HCT116 (cell line): ENCODE measurements at places on chromosomes 2 and 18. TPM values are rescaled to one million over a fixed set of nuclear protein-coding genes. Genes with fewer than 3 reads are reported as not detected.

The GKN1 gene
- not detected for total RNA-seq

DNA sequence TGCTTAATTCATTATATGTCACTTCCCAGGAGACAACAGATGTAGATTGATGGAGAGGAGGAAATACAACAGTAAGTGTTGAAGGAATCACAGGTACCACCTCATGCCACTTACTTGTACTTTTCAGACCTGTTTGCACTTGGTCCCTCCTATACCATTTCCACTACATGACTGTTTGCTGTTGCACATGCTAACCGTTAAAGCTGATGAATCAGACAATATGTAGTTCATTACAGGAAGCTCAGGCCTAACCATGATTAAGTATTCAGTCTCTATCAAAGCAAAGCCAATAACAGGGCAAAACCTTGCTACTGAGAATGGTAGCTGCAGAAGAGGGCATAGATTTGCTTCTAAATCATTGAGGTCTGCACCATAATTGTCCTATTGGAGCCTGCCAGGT is 30.2 kb upstream of the GRP start:
- DNase-seq, result no peak
- no peak overlapping the region for H3K4me3 ChIP-seq
- no peaks in the 10 kb centered on the region for H3K27me3 ChIP-seq
- H3K4me1 ChIP-seq, result no peaks in the 10 kb centered on the region
- H3K36me3 ChIP-seq, result no peaks in the 10 kb centered on the region

GRCh38 chr18:36120297-36120696 is 8.8 kb downstream of the SLC39A6 start:
- no peak overlapping the region for H3K27ac ChIP-seq
- H3K36me3 ChIP-seq, result peaks cover 30% of the 10 kb centered on the region
- no peak overlapping the region for H3K4me3 ChIP-seq
- no peaks in the 10 kb centered on the region for H3K27me3 ChIP-seq

The DUSP19 gene
- total RNA-seq, result 2.9 TPM

The GPR17 gene
- not detected for total RNA-seq

DNA sequence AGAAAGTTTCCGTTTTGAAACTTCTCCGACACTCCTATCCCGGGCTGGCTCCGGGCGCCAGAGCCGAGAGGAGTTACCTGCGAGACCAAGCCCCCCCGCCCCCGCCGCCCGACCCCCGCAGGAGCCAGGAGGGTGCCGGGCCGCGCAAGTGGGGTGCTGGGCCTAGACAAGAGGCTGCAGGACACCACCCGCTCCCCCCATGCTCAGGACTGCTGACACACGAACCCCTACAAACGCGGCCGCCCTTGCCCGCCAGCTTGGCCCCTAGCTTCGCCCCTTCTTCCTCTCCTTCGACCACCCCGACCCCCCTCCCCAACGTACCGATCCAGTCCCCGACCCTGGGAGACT is 497 bp downstream of the PLA2R1 start:
- H3K27ac ChIP-seq, result no peak overlapping the region
- DNase-seq, result no peak
- no peaks in the 10 kb centered on the region for H3K27me3 ChIP-seq
- peak overlapping the region; percentile 55 for H3K4me3 ChIP-seq
- no peaks in the 10 kb centered on the region for H3K36me3 ChIP-seq

GRCh38 chr2:10792001-10792634 is 20.5 kb downstream of the PDIA6 start:
- H3K36me3 ChIP-seq, result peaks cover 83% of the 10 kb centered on the region
- no peak overlapping the region for H3K4me3 ChIP-seq
- no peaks in the 10 kb centered on the region for H3K4me1 ChIP-seq
- no peak overlapping the region for H3K27ac ChIP-seq
- no peaks in the 10 kb centered on the region for H3K27me3 ChIP-seq
- no peak for DNase-seq

GRCh38 chr2:74191596-74192380 is 6.6 kb upstream of the MTHFD2 start:
- H3K27ac ChIP-seq, result no peak overlapping the region
- H3K36me3 ChIP-seq, result no peaks in the 10 kb centered on the region
- H3K4me1 ChIP-seq, result peaks cover 12% of the 10 kb centered on the region

- H3K36me3 ChIP-seq, result no peaks in the 10 kb centered on the region
- H3K4me3 ChIP-seq, result no peak overlapping the region
- no peak for DNase-seq
- H3K27ac ChIP-seq, result no peak overlapping the region
- H3K4me1 ChIP-seq, result peaks cover 4% of the 10 kb centered on the region; the same call in 1 of the 2 replicates
Observed at GRCh38 chr2:26971911-26972786, 1.7 kb downstream of the MAPRE3 start.

GRCh38 chr18:45493830-45494229 is 121.4 kb upstream of the SLC14A2 start:
- H3K36me3 ChIP-seq, result no peaks in the 10 kb centered on the region
- no peaks in the 10 kb centered on the region for H3K4me1 ChIP-seq
- 0 out of 2 replicates have a peak, but pooled peaks cover 10% of the 10 kb centered on the region for H3K27me3 ChIP-seq
- H3K27ac ChIP-seq, result no peak overlapping the region
- no peak for DNase-seq
- H3K4me3 ChIP-seq, result no peak overlapping the region

- H3K27ac ChIP-seq, result peak overlapping the region; percentile 61
- peak overlapping the region; percentile 44 for H3K4me3 ChIP-seq
- no peaks in the 10 kb centered on the region for H3K36me3 ChIP-seq
- DNase-seq, result peak; percentile 65
- H3K4me1 ChIP-seq, result peaks cover 21% of the 10 kb centered on the region
Observed at GRCh38 chr2:240387669-240388358, 47.6 kb upstream of the GPC1 start.

GRCh38 chr18:33951031-33951430 is 273.7 kb downstream of the NOL4 start:
- H3K27me3 ChIP-seq, result no peaks in the 10 kb centered on the region
- H3K27ac ChIP-seq, result no peak overlapping the region
- H3K4me1 ChIP-seq, result no peaks in the 10 kb centered on the region
- no peak overlapping the region for H3K4me3 ChIP-seq
- DNase-seq, result no peak

The MALL gene
- 223 TPM for total RNA-seq

DNA sequence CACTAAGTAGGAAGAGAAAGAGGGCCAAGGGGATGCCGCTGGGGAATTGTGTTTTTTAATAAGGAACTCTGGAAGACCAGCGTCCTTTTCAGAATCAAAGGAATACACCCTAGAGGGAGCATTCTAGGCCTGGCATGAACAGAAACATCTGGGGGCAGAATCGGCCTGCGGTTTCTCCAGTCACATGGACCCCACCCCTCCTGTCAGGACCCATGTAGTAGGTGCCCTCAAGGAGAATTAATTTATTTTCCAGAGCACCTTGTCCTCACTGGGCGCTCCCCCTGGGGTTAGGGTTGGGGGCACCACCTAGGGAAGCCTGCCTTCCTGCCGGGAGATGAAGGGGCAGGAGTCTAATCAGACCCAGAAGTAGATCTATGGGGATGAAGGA is 44.2 kb downstream of the TMEM37 start:
- H3K4me1 ChIP-seq, result peaks cover 7% of the 10 kb centered on the region
- no peak overlapping the region for H3K4me3 ChIP-seq
- no peak overlapping the region for H3K27ac ChIP-seq
- no peak for DNase-seq
- no peaks in the 10 kb centered on the region for H3K36me3 ChIP-seq

The PLGLB2 gene
- total RNA-seq, result 0.91 TPM

- H3K4me1 ChIP-seq, result no peaks in the 10 kb centered on the region
- no peaks in the 10 kb centered on the region for H3K27me3 ChIP-seq
- no peak overlapping the region for H3K27ac ChIP-seq
Observed at GRCh38 chr2:176118601-176119339, 2.2 kb downstream of the HOXD10 start.

DNA sequence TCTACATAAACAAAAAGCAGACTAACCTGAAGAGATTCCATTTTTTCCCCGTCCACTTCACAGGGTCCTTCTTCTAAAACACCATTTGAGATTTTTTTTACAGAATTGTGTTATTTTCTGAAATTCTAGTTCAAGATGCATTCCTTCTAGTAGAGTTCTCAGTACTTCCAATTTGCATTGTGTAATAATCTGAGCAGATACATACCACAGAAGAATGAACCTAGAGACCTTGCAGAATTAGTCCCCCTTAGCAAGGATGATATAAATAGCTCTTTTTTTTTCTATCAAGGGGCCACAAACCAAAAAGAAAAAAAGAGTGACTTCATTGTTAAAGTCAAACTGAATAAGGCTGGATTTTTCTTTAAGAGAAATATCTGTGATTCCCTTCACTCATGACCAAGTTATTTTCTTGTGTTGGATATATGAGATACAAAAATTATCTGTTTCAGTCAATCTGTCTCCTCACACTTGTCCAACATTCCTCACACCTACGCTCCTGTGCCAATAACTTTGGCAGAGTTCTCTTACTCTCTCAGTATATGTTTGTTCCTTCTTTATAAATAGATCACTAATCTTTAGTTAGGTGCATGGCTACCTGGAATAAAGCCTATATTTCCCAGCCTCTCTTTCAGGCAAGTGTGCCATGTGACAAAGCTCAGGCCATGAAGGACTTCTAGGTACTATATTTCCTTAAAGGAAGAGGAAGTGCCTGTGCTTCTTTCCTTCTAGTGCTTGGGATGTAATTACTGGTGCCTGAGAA is 183.5 kb downstream of the ZNF385B start:
- no peak overlapping the region for H3K27ac ChIP-seq
- no peak overlapping the region for H3K4me3 ChIP-seq
- no peaks in the 10 kb centered on the region for H3K4me1 ChIP-seq
- no peaks in the 10 kb centered on the region for H3K27me3 ChIP-seq

The CHRNG gene
- total RNA-seq, result not detected

The NEU2 gene
- not detected for total RNA-seq

The ITGB6 gene
- 0.12 TPM for total RNA-seq

DNA sequence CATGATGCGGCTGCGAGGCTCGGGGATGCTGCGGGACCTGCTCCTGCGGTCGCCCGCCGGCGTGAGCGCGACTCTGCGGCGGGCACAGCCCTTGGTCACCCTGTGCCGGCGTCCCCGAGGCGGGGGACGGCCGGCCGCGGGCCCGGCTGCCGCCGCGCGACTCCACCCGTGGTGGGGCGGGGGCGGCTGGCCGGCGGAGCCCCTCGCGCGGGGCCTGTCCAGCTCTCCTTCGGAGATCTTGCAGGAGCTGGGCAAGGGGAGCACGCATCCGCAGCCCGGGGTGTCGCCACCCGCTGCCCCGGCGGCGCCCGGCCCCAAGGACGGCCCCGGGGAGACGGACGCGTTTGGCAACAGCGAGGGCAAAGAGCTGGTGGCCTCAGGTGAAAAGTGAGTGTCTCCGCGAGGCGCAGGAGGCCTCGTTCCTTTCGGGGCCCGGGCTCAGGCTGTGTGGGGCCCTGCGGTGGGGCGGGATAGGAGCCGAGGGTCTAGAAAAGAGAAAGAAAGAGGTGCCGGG is 520 bp downstream of the GLS start:
- H3K27ac ChIP-seq, result peak overlapping the region; percentile 86
- H3K27me3 ChIP-seq, result no peaks in the 10 kb centered on the region
- H3K36me3 ChIP-seq, result no peaks in the 10 kb centered on the region
- no peak for DNase-seq
- H3K4me1 ChIP-seq, result peaks cover 17% of the 10 kb centered on the region
- H3K4me3 ChIP-seq, result peak overlapping the region; percentile 79

The GRHL1 gene
- 8.5 TPM for total RNA-seq

- no peaks in the 10 kb centered on the region for H3K4me1 ChIP-seq
- no peak overlapping the region for H3K27ac ChIP-seq
- H3K36me3 ChIP-seq, result no peaks in the 10 kb centered on the region
- no peak for DNase-seq
- no peak overlapping the region for H3K4me3 ChIP-seq
Observed at GRCh38 chr2:205076405-205076804, 531.1 kb downstream of the PARD3B start.

The SERPINB4 gene
- not detected for total RNA-seq

The LRRTM4 gene
- total RNA-seq, result 0.25 TPM

DNA sequence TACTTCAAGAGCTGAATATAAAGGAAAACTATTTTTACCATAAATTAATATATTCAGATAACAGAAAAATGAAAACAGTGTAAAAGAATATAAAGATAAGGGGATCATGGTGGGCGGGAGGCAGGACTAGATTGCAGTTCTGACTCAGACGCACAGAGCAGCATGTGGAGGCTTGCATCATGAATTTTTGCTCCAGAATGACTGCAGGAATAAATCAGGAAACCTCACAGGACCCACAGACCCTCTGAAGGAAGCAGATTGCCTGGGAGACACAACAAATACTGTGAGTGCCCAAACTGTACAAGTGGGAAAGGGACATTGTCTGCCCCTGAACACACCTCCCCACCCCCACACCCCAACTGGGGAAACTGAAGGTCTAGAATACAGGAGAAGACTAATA is 19.2 kb upstream of the SIGLEC15 start:
- peaks cover 14% of the 10 kb centered on the region; the same call in 1 of the 2 replicates for H3K4me1 ChIP-seq
- no peak for DNase-seq
- H3K4me3 ChIP-seq, result no peak overlapping the region
- H3K27ac ChIP-seq, result no peak overlapping the region
- H3K36me3 ChIP-seq, result peaks cover 5% of the 10 kb centered on the region; the same call in 1 of the 2 replicates

- no peaks in the 10 kb centered on the region for H3K4me1 ChIP-seq
- no peak for DNase-seq
- H3K27me3 ChIP-seq, result no peaks in the 10 kb centered on the region
- no peak overlapping the region for H3K4me3 ChIP-seq
- no peaks in the 10 kb centered on the region for H3K36me3 ChIP-seq
- H3K27ac ChIP-seq, result no peak overlapping the region
Observed at GRCh38 chr18:27871726-27872125, 305.2 kb downstream of the CDH2 start.

GRCh38 chr2:171260471-171261424 is 100.1 kb upstream of the TLK1 start:
- H3K36me3 ChIP-seq, result no peaks in the 10 kb centered on the region
- DNase-seq, result no peak
- peaks cover 9% of the 10 kb centered on the region; the same call in 1 of the 2 replicates for H3K4me1 ChIP-seq
- H3K27ac ChIP-seq, result no peak overlapping the region
- no peaks in the 10 kb centered on the region for H3K27me3 ChIP-seq

GRCh38 chr2:10533811-10534321 is 85.7 kb upstream of the ODC1 start:
- H3K36me3 ChIP-seq, result no peaks in the 10 kb centered on the region
- no peak for DNase-seq
- H3K27ac ChIP-seq, result no peak overlapping the region
- H3K4me3 ChIP-seq, result no peak overlapping the region
- H3K27me3 ChIP-seq, result no peaks in the 10 kb centered on the region

DNA sequence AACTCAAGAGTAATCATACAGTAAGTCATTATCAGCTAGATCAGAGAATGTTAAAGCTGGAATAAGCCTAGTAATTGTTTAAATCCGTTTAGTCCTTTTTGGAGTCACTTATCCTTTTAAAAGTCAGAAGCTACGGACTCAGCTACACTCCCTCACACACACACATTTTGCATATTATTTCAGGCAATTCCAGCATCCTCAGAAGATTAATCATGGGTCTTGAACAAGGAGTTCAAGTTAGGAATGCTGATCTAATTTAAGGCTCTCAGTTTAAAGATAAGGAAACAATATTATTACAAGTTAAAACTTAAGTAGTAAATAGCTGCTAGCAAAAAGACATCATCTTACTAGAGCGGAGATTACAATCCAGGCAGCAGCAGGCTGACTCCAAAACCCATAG is 74.3 kb downstream of the GTF3C3 start:
- H3K27ac ChIP-seq, result no peak overlapping the region
- no peaks in the 10 kb centered on the region for H3K27me3 ChIP-seq
- H3K36me3 ChIP-seq, result peaks cover 2% of the 10 kb centered on the region; the same call in 1 of the 2 replicates
